Caco-2 (cell line): ENCODE measurements at places on chromosomes 2 and 18. TPM values are rescaled to one million over a fixed set of nuclear protein-coding genes. Genes with fewer than 3 reads are reported as not detected.

DNA sequence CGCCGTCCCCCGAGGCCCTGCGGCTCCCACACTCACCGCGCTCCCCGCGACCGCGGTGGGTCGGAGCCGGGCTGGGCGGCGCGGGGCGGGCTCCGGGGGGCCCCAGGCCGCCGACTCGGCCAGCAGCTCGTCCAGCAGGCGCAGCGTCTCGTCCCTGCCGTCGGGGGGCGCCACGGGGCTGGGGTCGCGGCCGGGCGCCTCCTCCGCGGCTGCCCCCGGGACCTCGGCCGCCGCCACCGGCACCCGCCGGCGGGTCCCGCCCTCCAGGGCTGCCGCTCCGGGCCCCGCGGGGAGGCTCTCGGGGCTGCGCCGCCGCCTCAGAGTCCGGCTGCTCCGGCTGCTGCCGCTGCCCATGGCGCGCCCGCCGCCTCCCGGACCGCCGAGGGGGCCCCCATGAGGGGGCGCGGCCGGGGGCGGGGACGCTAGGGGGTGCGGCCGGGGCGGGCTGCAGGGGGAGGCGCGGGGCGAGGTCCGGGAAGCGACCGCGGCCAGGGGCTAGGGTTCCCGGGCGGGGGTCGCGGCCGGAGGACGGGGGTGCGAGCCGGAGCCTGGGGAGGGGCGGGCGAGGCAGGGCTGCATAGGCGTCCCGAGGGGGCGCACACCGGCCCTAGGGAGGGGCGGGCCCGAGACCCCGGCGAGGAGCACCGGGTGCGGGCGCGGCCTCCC is at the start of gene CYS1:
CYS1 (minus strand) TSS at position 542 of the 666 bp plus-strand sequence; CDS start at position 354, 188 bp downstream.
- H3K27ac ChIP-seq, result no peak within 1 kb of the TSS
- H3K36me3 ChIP-seq, result no peaks in the 10 kb centered on the region
- no peak for DNase-seq

GRCh38 chr2:66578054-66578686 is 143.2 kb downstream of the MEIS1 start:
- DNase-seq, result no peak
- H3K36me3 ChIP-seq, result no peaks in the 10 kb centered on the region
- no peak overlapping the region for H3K27ac ChIP-seq
- peaks cover 1% of the 10 kb centered on the region for H3K27me3 ChIP-seq
- no peak overlapping the region for H3K4me3 ChIP-seq

DNA sequence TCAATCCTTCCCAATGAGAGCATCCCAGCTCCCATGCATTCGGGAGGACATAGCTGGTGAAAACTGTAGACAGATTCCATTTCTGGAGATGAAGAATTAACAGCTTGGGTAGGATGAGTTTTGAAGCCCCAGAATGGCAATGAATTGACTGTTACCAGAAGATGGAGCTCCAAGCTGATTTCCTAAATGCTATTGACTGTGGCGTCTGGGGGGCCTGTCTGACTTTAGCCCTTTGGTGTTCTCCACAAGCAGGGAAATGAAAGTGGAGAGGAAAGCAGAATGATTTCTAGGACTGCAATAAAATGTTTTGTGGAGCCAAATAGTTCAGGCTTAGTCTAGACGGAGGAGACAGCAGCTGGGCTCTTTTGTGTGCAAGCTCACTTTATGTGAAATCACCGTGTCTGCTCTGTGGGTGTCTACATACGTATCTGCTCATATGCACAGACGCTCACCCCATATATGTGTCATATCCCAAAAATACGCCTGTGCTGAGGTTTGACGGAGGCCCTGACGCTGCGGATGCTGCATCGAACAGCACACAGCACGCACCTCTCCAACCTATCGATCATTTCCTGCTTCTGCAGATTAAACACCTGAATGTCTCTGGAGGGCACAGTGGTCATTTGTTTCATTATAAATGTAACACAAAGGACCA is 166.4 kb upstream of the PXDN start:
- H3K36me3 ChIP-seq, result no peaks in the 10 kb centered on the region
- H3K4me1 ChIP-seq, result no peaks in the 10 kb centered on the region
- no peaks in the 10 kb centered on the region for H3K27me3 ChIP-seq
- no peak overlapping the region for H3K4me3 ChIP-seq
- DNase-seq, result no peak

DNA sequence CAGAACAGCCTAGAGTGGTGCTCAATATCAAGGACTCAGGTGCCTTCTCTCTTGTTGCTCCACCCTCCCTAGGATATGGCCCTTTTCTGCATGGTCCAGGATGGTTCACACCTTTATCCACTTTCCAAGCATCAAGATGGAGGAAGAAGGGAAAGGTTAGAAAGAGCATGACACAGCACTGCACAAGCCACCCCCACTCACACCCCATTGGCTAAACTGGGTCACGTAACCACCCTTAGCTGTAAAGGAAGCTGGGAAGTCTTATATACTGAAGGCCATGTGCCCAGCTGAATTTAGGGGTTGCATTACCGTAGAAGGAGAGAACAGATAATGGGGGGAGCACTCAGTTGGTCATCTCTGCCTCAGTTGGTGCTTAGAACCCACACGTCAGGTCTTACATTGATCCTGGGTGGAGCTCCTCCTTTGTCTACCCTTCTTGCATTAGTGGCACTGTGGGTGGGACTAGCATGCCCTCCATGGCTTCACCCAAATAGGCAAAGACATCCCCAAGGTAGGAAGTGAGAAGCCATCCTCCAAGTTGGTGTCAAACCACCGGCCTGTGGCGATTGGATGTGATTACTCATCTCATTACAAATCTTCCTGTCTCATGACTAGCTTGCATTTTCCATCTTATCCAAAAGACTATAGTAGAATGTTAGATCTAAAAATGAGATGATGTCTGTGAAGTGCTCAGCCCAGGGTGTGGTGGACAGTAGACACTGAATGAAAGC is 248.5 kb downstream of the HAUS1 start:
- H3K27me3 ChIP-seq, result no peaks in the 10 kb centered on the region
- H3K36me3 ChIP-seq, result no peaks in the 10 kb centered on the region
- DNase-seq, result no peak
- no peak overlapping the region for H3K4me3 ChIP-seq

DNA sequence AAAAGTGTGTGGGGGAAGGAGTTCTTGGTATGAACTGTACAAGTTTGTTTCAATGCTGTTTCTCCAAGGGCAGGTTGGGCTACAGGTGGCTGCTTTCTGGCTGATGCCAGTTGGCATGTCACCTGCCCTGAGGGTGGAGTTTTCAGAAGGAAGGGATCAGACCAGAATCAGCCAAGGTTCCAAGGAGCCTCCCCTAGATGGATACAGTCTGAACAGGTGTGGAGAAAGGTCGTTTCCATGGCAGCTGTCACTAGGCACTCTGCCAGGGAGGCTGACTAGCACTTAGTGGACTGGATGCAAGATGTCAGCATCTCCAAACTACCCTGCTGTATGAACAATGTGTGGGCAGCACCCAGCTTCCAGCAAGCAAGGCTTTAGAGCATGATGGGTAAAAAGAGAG is 444.4 kb upstream of the HNRNPA3 start:
- no peak for DNase-seq
- H3K4me1 ChIP-seq, result no peaks in the 10 kb centered on the region

Gene GPR35
- 21.3 and 21.5 TPM in 2 replicates for total RNA-seq

GRCh38 chr2:160324161-160324800 is 124.2 kb upstream of the ITGB6 start:
- H3K4me3 ChIP-seq, result no peak overlapping the region
- H3K36me3 ChIP-seq, result no peaks in the 10 kb centered on the region
- H3K27me3 ChIP-seq, result no peaks in the 10 kb centered on the region
- H3K27ac ChIP-seq, result no peak overlapping the region

GRCh38 chr2:120577721-120578295 is 157.9 kb upstream of the GLI2 start:
- no peaks in the 10 kb centered on the region for H3K4me1 ChIP-seq
- DNase-seq, result no peak
- H3K27ac ChIP-seq, result no peak overlapping the region
- no peaks in the 10 kb centered on the region for H3K36me3 ChIP-seq
- no peak overlapping the region for H3K4me3 ChIP-seq

- H3K4me1 ChIP-seq, result no peaks in the 10 kb centered on the region
- H3K4me3 ChIP-seq, result no peak overlapping the region
- no peak overlapping the region for H3K27ac ChIP-seq
- no peaks in the 10 kb centered on the region for H3K36me3 ChIP-seq
- H3K27me3 ChIP-seq, result no peaks in the 10 kb centered on the region
These were observed 83.0 kb upstream of the ATG16L1 start for GRCh38 chr2:233168445-233168844.

DNA sequence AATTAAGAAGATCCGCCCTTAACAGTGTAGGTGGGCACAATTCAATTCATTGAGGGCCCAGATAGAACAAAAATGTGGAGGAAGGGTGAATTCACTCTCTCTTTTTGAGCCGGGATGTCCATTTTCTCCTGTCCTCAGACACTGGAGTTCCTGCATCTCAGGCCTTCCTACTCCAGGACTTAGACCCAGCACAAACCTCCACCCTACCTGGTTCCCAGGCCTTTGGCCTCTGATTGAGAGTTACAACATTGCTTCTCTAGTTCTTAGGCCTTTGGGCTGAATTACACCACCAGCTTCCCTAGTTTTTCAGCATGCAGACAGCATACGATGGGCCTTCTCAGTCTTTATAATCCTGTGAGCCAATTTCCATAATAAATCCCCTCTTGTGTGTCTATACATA is 87.8 kb upstream of the TMEM17 start:
- H3K4me1 ChIP-seq, result no peaks in the 10 kb centered on the region
- DNase-seq, result no peak
- H3K4me3 ChIP-seq, result no peak overlapping the region
- peak overlapping the region; percentile 66 for H3K27ac ChIP-seq
- no peaks in the 10 kb centered on the region for H3K27me3 ChIP-seq
- H3K36me3 ChIP-seq, result no peaks in the 10 kb centered on the region

DNA sequence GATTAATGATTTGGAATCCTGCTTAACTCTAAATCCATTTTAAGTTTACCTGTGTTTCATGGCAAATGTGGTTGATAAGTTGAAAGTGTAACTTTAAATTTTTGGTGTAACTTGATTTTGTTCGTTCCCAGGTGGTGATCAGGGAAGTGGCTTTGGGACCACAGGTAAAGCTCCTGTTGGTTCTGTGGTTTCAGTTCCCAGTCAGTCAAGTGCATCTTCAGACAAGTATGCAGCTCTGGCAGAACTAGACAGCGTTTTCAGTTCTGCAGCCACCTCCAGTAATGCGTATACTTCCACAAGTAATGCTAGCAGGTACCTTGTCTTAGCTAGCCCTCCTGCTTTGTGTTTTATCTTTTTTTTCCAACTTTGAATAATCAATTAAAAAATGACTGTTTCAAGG is 62.8 kb downstream of the AGFG1 start:
- H3K36me3 ChIP-seq, result no peaks in the 10 kb centered on the region; the same call in 1 of the 2 replicates
- no peak overlapping the region for H3K4me3 ChIP-seq
- H3K4me1 ChIP-seq, result no peaks in the 10 kb centered on the region

- no peaks in the 10 kb centered on the region for H3K36me3 ChIP-seq
- H3K4me1 ChIP-seq, result no peaks in the 10 kb centered on the region
- H3K4me3 ChIP-seq, result no peak overlapping the region
- H3K27ac ChIP-seq, result no peak overlapping the region
- DNase-seq, result no peak
These were observed 34.3 kb upstream of the C18orf32 start for GRCh38 chr18:49521216-49521835.

DNA sequence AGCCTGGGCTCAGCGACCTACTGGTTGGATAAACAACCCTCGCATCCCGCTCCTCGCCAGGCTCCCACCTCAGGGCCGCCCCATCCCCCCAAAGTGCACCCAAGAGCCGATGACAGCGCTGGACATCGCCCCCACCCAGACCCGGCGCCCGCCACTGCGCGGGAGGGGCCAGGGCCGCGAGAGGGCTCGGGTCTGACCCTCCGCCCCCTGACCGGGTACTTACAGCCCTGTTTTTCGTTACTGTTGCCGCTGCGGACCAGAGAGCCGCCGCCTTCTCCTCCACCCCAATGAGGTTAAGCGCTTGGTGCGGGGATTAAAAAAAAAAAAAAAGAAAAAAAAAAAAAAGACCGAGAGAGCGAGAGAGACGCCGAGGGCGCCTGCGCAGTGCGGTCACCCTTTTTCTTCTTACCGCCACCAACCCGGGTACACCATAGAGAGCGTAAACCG is at the start of gene CLASP1:
CLASP1 (minus strand) TSS at position 314 of the 447 bp plus-strand sequence. CDS start 43,567 bp downstream, outside the sequence.
- 0 out of 2 replicates have a peak, but pooled peaks cover 10% of the 10 kb centered on the region for H3K4me1 ChIP-seq
- H3K36me3 ChIP-seq, result no peaks in the 10 kb centered on the region
- peak within 1 kb of the TSS; percentile 56 for H3K4me3 ChIP-seq
- no peak for DNase-seq

Gene STPG4
- 0.46 and 0.79 TPM in 2 replicates for total RNA-seq

DNA sequence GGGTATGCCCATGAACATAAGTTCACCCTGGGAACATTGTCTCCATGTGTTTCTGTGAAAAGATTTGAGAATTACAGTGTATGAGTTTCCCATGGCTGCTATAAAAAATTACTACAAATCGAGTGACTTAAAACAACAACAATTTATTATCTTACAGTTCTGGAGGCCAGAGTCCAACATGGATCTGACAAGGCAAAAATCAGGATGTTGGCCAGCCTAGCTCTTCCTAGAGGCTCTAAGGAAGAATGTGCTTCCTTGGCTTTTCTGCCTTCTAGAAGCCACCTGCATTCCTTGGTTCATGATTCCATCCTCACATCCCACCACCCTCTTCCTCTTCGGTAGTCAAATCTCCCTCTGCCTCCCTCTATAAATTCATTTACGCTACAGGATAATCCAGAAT is 38.6 kb downstream of the FAM124B start:
- no peaks in the 10 kb centered on the region for H3K36me3 ChIP-seq
- no peaks in the 10 kb centered on the region for H3K27me3 ChIP-seq
- no peak overlapping the region for H3K27ac ChIP-seq

Gene GALNT5
- 6.8 TPM in 2 replicates for total RNA-seq

Gene C1GALT1C1L
- total RNA-seq, result 0.37 and 1.0 TPM in 2 replicates

Gene ZNF804A
- total RNA-seq, result not detected in 2 replicates

Gene TAF4B
- 2.5 and 2.6 TPM in 2 replicates for total RNA-seq

GRCh38 chr18:58046093-58046793 is 2.2 kb downstream of the NEDD4L start:
- no peaks in the 10 kb centered on the region for H3K27me3 ChIP-seq
- H3K4me3 ChIP-seq, result peak overlapping the region; percentile 81
- H3K27ac ChIP-seq, result peak overlapping the region; percentile 65

GRCh38 chr2:118176601-118177000 is 88.3 kb downstream of the INSIG2 start:
- no peaks in the 10 kb centered on the region for H3K4me1 ChIP-seq
- H3K27ac ChIP-seq, result no peak overlapping the region
- no peaks in the 10 kb centered on the region; the same call in 1 of the 2 replicates for H3K27me3 ChIP-seq
- H3K4me3 ChIP-seq, result no peak overlapping the region

Gene LIMS3
- total RNA-seq, result 2.5 and 4.0 TPM in 2 replicates

Gene SCLY
- total RNA-seq, result 21.2 and 21.7 TPM in 2 replicates

- peaks cover 8% of the 10 kb centered on the region for H3K4me1 ChIP-seq
- no peak for DNase-seq
- no peaks in the 10 kb centered on the region for H3K27me3 ChIP-seq
- H3K4me3 ChIP-seq, result no peak overlapping the region
- H3K27ac ChIP-seq, result no peak overlapping the region
These were observed 15.9 kb upstream of the RPL31 start for GRCh38 chr2:100986157-100986556.

Gene CHRNA1
- total RNA-seq, result not detected in 2 replicates

Gene NEB
- 14.7 and 17.6 TPM in 2 replicates for total RNA-seq

GRCh38 chr2:41853427-41854191 is 194.2 kb upstream of the PKDCC start:
- H3K27me3 ChIP-seq, result no peaks in the 10 kb centered on the region
- peaks cover 14% of the 10 kb centered on the region for H3K4me1 ChIP-seq
- no peaks in the 10 kb centered on the region for H3K36me3 ChIP-seq

- no peaks in the 10 kb centered on the region for H3K4me1 ChIP-seq
- no peak overlapping the region for H3K27ac ChIP-seq
- no peak overlapping the region for H3K4me3 ChIP-seq
- DNase-seq, result no peak
These were observed 88.0 kb downstream of the GALR1 start for GRCh38 chr18:77337604-77338003.

Gene FTCDNL1
- 0.35 and 0.68 TPM in 2 replicates for total RNA-seq

- DNase-seq, result no peak
- H3K27me3 ChIP-seq, result no peaks in the 10 kb centered on the region
- no peaks in the 10 kb centered on the region for H3K4me1 ChIP-seq
These were observed 54.6 kb upstream of the NFU1 start for GRCh38 chr2:69491864-69492263.
